ENCODE measurements at places on chromosomes 4 and X. TPM values are rescaled to one million over a fixed set of nuclear protein-coding genes. Genes with fewer than 3 reads are reported as not detected.

GRCh38 chr4:38791010-38791409 lies 8.2 kb upstream of the TLR10 start:
- DNase-seq, result no peak

GRCh38 chr4:181416966-181417365 lies 826.2 kb upstream of the TENM3 start:
- DNase-seq, result peak; percentile 54

DNA sequence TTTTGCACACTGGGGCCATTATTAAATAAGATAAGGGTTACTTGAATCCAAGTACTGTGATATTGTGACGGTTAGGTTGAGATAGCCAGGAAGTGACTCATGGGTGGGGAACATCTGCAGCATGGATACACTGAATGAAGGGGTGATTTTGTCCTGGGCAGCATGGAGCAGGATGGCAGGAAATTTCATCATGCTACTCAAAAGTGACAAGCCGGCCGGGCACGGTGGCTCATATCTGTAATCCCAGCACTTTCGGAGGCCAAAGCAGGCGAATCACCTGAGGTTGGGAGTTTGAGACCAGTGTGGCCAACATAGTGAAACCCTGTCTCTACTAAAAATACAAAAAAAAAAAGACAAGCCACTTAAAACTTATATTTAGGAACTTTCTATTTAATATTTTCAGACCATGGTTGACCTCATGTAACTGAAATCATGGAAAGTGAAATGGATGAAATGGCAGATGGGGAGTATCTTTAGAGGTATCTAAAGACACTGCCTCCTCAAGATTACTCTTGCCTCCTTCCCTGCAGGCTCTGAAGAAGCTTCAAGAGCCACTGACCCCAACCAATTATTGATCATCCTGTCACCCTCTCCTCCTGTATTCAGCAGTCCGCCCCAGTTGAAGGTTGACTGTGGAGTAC lies 3.9 kb upstream of the TRIM60 start:
- DNase-seq, result no peak

The CLNK gene
- 0.57 TPM for total RNA-seq

The XG gene
- total RNA-seq, result 0.55 TPM

The FGF13 gene
- 7.5 TPM for total RNA-seq

The GLUD2 gene
- total RNA-seq, result 2.6 TPM

GRCh38 chr4:39820186-39820585 lies 122.2 kb downstream of the UBE2K start:
- DNase-seq, result no peak

GRCh38 chr4:95167805-95168204 lies 381.0 kb downstream of the UNC5C start:
- DNase-seq, result no peak

DNA sequence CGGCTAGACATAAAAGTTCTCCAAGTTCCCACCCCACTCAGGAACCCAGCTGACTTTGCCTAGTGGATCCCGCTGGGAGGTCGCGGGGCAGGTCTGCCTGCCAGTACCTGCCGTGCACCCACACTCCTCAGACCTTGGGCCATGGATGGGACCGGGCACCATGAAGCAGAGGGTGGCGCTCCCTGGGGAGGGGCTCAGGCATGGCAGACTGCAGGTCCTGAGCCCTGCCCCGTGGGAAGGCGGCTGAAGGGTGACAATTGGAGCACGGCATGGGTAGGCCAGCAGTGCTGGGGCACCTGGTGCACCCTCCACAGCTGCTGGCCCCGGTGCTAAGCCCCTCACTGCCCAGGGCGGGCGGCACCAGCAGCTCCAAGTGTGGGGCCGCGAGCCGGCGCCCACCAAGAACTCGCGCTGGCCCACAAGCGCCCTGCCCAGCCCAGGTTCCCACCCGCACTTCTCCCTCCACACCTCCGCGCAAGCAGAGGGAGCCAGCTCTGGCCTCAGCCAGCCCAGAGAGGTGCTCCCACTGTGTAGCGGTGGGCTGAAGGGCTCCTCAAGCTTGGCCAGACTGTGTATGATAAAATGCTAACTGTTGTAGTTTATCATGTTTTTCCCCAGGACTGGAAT lies 63.1 kb downstream of the UGT2A2 start:
- no peak for DNase-seq

The CDX4 gene
- total RNA-seq, result not detected

Measured in lung (tissue), 17 donors.